ENCODE measurements at places on chromosomes 3 and 15.
A peak's percentile ranks its signal among the peaks of the same experiment; 100 is the strongest.

- DNase-seq: no peak
Measured at GRCh38 chr15:51619331-51620035, 3.1 kb downstream of the DMXL2 start.

- no peak for DNase-seq
Measured at GRCh38 chr15:48103647-48104046, 17.1 kb upstream of the SLC24A5 start.

DNA sequence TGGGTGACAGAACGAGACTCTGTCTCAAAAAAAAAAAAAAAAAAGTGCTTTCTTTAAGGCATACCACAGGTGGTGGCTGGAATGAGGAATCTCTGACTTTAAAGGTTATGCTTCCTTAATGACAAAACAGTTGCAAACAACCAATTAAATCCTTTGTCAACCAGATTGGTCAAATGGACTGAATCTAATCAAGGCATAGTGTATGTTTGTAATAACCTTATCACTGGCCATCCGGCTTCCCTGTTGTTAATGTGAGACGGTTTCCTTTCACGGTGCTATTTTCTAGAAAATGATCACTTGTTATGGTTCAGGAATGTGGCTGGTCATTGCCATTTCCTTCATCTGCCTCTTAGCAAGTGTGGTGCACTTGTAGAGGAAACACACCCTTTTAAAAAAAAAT lies 75.9 kb downstream of the FLNB start:
- DNase-seq: no peak

- DNase-seq: no peak
Measured at GRCh38 chr15:80837006-80837405, 57.8 kb downstream of the CEMIP start.

DNA sequence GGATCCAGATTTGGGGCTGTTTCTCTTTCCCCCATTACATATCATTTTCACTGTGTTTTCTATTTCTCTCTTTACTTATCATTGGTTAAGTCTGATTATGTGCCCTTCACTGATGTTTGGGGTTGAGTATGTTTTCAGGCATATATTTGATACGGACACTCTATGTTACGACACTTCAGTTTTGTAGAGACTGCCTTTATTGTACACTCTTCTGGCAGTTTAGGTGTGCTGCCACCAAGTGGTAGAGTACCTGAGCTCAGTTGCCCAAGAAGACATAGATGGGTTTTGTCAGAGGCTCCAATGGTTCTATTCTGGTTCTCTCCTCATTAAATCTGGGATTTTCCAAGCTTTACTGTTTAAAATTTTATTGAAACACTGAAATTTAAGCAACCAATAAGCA lies 255.0 kb upstream of the ROPN1 start:
- DNase-seq: no peak

DNA sequence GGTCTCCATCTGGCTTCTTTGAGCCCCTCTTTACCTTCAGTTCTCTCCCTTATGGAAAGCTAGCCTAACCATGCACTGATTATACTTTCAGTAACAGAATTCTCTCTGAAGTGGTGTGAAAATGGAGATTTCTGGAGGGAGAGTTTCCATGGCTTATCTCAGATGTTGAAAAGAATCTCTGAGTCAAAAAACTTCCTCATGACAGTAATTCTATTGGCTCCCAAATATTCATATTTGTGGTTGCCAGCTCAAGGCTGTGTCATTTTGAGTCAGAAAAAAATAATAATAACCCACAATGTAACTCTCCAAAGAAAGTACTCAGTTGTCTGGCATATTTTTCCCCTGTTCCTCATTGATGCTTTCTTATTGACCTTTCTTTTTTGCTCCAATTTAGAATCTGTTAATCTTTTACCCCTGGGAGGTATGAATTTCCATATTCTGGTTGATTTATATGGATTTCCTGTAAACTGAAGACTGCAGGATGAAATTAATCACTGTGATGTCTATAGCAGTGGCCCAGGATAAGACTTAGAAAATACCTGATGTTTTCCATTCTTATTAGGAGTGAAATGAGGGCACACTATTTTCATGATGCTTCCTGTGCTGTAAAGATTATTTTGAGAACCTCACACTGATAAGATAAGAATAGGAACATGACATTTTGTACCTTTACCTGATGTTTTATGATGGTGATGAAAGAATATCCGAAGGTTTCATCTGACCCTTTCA lies 149.5 kb upstream of the EPHA3 start:
- no peak for DNase-seq

DNA sequence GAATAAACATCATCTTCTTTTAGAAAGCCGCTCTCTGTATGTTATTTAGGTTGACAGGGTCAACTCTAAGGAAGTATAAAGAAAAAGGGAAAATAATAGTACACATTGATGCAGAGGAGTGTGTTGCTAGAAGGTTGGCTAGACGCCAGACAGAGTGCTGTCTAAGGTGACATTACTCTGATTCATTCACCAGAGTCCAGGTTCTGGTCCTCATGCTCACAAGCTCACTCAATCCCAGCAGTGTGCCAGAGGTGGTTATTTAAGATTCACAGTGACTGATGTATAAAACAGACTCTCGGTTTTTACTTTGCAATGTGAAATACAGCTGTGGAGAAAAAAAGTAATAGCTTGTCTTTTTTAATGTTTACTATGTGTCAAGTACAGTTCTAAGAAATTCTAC lies 1.7 kb downstream of the CFAP44 start:
- no peak for DNase-seq

- DNase-seq: peak; percentile 63
Measured at GRCh38 chr3:129893581-129894070, at the start of gene TMCC1. Gene TMCC1 (minus strand): TSS chr3:129893711.

- DNase-seq: no peak
Measured at GRCh38 chr15:39959411-39959810, 25.5 kb downstream of the EIF2AK4 start.

DNA sequence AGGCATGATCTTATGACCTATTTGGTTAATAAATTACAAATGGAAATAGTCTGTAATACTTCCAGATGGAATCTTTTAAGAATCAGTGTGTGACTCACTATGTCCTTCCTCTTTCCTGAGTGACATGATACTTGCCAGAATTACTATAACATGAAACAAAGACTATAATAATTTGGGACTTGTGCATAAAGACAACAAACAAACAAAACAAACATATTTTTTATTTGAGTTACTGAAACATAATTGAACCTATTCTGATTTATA lies 1268.1 kb downstream of the OTOL1 start:
- DNase-seq: no peak

- DNase-seq: no peak
Measured at GRCh38 chr15:74768771-74769342, 13.0 kb upstream of the CSK start.

DNA sequence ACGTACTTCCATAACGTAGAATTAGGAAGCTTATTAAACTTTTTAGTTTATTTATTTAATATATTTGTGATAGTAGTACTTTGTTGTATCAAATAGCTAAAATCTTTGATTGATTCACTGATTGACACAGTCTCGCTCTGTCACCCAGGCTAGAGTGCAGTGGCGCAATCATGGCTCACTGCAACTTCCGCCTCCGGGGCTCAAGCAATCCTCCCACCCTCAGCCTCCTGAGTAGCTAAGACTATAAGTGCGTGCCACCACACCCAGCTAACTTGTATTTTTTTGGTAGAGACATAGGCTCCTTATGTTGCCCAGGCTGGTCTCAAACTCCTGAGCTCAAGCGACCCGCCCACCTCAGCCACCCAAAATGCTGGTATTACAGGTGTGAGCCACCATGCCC lies 5.7 kb downstream of the APH1B start:
- no peak for DNase-seq

GRCh38 chr15:95944193-95944592 lies 386.3 kb upstream of the NR2F2 start:
- no peak for DNase-seq

- DNase-seq: no peak
Measured at GRCh38 chr15:43930079-43930478, 103.3 kb downstream of the WDR76 start.

DNA sequence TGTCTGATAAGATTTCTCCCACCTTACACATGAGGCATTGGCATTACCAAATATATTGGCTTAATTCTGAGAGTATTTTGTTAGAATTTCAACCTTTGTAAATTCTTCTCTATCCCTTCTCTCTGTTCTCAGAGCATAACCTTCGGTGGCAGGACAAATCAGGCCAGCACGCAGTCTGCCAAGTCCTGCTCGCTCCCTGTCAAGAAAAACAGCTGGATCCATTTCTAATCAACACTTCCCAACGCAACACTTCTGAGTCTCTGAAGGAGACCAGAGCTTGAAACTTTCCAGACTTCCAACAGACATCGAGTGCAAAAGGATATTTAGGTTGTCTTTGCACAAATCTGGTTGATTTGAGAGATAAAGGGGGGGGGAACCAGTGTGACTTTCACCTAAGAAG lies 125.7 kb downstream of the SV2B start:
- DNase-seq: no peak

DNA sequence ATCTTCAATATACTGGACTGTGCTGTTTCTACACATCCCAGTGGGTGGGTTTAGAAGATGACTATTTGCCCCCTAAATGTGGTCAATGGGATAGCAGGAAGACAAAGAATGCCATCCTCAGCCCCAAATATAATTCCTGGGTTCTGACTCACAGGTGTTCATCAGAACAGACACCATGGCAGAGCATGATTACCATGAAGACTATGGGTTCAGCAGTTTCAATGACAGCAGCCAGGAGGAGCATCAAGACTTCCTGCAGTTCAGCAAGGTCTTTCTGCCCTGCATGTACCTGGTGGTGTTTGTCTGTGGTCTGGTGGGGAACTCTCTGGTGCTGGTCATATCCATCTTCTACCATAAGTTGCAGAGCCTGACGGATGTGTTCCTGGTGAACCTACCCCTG lies 3.0 kb downstream of the CXCR6 start:
- no peak for DNase-seq

DNA sequence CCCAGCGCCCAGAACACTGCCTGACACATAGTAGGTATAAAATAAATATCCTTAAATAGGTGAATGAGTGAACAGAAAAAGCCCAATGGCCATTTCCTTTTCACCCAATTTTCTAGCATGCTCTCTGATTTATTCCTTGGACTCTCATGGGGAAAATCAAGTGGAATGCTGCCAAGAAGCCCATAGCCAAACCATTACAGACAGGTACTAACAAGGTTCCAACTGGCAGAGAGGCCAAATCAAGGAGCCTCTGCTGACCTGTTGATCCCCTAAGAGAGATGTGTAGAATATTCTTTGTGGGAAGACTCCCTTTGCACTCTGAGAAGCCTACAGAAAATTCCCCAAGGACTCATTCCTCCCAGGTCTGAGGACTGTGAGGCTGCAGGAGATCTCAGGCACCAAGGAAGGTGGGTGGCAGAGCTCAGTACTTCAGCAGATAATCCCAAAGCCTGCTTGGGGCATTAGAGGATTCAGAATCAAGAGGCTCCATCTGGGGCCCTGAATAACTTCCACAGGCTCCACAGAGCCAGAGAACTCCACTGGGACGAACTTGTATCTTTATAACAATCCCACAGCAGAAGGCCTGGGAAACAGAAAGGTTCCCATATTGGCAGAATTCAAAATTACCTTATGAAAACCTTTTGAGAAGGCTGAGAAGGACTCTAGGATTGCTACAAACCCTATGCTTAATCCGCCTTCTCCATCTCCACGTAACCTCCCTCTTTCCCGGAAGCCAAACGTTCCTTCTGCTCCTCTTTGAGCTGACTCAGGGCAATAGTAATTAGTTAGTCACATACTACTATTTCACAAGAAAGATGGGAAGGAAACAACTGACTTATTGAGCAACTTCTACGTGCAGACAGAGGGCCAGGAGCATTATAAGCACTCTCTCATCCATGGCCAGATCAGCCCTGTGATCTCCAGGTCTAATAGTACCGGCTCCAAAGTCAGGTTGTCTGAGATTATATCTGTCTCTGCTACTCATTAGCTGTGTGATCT lies 34.5 kb downstream of the PRICKLE2 start:
- no peak for DNase-seq

DNA sequence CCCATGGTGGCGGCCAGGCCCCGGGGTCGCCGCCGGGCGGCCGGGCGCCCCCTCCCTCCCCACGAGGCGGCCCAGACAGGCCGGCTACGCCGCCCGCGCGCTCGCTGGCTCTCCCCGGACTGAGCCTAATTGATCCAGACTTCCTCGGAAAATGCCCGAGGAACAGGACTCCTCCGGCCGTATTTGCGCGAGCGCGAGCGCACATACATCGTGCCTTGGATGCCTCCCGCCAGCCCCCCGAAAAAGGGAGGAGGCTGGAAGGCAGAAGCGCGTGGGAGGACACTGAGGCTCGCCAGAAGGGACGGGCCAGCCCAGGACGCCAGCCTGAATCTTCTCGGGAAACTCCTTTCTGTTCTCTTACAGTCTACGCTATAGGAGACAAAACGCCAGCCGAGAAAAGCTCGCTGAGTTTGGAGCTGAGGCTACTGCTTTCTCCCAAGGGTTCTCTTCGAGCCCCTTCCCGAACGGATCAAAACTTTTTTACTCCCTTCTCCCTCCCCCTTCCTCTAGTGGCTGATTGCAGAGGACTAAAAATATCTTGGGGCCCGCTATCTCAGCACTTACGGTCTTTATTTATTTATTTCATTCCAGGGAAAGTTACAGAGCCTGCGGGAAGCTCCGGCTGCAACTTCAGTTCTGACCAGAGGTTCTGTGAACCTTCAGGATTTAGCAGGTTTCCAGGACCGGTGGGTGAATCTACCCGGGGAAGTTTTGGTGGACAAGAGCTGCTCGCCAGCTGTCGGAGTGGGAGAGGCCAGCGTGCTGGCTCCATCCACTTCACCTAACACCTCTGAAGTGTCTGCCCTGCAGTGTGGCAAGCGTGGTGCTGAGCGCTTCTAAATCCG lies at the start of gene PDZRN3:
Gene PDZRN3 (minus strand): TSS at position 121 of the 845 bp plus-strand sequence.
- DNase-seq: no peak

DNA sequence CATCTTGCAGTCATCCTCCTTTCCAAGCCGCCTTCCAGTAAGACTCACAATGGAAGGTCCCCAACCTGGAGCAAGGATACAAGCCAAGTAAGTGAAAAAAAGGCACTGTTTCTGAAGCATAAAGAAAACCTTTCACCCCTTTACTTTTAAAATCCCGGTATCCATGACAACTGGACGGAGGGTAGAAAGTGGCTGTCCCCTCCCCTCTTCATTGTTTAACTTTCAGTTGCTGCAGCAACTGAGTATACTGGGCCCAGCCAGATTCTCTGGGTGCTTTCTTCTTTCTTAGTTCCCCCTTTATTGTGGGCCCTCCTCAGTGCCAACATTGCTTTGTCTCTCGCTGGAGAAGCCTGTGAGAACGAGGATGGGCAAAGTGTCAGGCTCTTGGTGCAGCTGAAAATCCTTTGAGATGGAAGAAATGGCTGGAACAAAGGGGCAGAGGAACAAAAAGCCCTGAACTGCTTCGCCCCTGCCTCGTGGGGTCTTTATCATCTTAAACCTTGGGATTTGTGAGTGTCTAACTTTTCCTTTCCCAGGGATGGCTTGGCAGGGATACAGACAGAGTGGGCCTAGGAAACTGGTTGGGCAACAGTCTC lies 224.0 kb upstream of the RGMA start:
- no peak for DNase-seq

DNA sequence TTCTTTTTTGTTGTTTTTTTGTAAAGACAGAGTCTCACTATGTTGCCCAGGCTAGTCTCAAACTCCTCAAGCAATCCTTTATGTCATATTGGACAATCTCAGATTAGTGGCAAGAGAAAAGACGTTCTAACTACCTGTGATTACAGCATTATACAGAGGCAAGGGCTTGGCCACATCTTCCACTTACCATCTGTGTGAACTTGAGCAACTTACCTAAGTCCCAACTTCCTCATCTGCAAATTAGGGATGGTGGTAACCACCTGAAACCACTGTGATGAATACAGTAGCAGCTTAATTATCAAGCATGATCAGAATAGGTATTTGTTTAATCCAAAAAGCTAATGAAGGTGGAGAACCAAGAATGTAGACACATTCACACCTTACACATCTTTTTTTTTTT lies 16.1 kb downstream of the LRRC2 start:
- DNase-seq: no peak

All from right atrium auricular region (tissue), 2 donors.